NCI-H2081 treated with DMSO at 0.1 percent for 48 hours (cell line): ENCODE measurements at places on chromosomes 1 and 21.

- no peak for DNase-seq
These were observed 2.9 kb upstream of the DHRS3 start for GRCh38 chr1:12620931-12621330.

GRCh38 chr1:31660871-31661455 is 16.3 kb upstream of the PEF1 start:
- no peak for DNase-seq

GRCh38 chr1:27970401-27970800 is 10.6 kb downstream of the XKR8 start:
- DNase-seq = no peak

- no peak for DNase-seq
These were observed 12.8 kb downstream of the ZNF687 start for GRCh38 chr1:151294742-151295462.

GRCh38 chr1:13733711-13734110 is 33.7 kb downstream of the PRDM2 start:
- no peak for DNase-seq

GRCh38 chr21:45517249-45518065 is 24.8 kb downstream of the SLC19A1 start:
- no peak for DNase-seq

DNA sequence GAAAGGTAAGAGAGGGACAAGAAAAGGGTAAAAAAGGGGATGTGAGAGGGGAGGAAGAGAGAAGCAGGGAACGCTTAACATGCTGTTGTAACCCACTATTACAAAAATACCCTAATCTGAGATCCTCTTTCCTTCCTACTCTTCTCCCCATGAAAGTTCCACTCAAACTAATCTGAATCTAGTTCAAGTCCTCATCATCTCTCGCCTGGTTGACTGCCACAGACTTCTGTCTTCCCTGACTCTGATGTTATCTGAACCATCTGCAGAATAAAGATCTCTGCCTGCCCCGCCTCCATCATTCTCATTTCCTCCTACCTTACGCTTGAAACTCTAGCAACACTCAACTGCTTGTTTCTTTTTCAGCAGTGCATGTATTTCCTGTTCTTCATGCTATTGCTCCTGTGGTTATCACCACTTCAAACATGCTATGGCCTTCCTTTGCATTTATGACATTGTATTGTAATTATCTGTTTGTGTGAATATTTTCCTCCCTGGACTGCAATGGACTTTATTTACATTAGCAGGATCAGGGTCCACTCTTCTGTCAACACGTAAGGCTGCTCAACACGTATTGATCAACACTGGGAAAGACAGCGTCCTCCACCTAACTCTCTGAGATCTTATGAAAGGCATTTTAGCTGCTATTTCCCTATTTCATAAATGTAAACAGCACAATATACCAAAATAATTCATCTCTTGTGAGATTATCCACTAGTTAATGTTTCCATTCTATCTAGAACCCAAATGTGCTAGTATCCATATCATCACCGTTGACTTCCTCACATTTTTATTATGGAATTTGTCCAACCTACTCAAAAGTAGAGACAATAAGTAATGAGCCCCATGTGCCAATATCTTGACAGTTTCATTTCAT is 215.5 kb upstream of the USP25 start:
- no peak for DNase-seq

- DNase-seq = no peak
These were observed 80.9 kb downstream of the TTC3 start for GRCh38 chr21:37153935-37154350.

GRCh38 chr1:186188736-186189135 is 186.3 kb downstream of the TPR start:
- DNase-seq = no peak

GRCh38 chr1:23699280-23700179 is 7.9 kb downstream of the RPL11 start:
- no peak for DNase-seq

DNA sequence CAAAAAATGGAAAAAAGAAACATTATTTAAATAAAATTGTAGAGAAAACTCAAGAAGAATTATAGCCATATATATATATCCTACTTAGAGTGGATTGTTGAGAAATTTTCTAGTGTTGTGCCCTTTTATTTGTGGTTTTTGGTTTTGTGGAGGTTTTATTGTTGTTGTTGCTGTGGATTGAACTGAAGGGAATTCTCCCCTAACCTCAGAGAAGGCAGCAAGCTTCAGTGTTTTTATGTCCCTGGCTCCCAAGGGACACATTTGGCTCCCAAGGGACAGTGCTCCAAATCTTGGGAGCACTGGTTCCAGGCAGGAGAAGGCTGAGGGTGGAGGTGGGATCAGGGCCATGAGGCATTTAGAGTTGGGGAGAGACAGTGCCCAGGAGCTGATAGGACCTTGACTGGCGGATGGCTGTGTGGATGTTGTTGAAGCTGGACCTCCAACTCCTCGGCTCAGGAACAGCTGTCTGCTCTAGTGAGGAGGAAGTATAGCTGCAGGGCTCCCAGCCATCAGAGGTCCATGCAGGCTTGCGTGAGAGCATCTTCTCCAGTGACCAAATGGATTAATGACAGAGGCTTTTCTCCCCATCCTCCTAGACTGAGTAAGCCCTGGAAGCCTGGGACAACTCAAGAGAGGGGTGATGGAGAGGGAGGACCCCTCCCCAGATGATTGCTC is 100.5 kb downstream of the TEX35 start:
- no peak for DNase-seq

GRCh38 chr1:111669268-111669667 is 49.7 kb downstream of the RAP1A start:
- no peak for DNase-seq
